ENCODE measurements at places on chromosomes 5 and 9.

DNA sequence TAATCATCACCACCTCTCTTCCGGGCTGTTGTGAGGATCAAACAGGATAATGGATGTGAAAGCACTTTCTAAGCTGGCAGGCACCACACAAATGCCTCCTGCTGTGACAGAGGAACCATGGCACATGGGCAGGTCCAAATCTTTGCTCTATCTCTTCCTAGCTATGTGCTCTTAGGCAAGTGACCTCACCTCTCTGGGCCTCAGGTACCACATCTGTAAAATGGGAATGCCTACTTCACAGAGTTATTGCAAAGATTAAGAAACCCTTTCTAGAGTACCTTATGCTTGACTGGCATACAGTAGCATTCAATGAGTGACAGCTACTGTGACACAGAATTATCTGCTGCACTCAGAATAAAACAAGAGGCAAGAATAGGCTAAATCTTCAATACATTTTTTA is 51.6 kb downstream of the CDK5RAP2 start:
- no peak for DNase-seq

- no peak for DNase-seq
These were observed 26.9 kb downstream of the GOLM1 start for GRCh38 chr9:86072394-86072877.

- no peak for DNase-seq
These were observed 79.0 kb downstream of the GTF3C4 start for GRCh38 chr9:132749306-132749705.

GRCh38 chr9:97313746-97314145 is 6.3 kb downstream of the CCDC180 start:
- no peak for DNase-seq

DNA sequence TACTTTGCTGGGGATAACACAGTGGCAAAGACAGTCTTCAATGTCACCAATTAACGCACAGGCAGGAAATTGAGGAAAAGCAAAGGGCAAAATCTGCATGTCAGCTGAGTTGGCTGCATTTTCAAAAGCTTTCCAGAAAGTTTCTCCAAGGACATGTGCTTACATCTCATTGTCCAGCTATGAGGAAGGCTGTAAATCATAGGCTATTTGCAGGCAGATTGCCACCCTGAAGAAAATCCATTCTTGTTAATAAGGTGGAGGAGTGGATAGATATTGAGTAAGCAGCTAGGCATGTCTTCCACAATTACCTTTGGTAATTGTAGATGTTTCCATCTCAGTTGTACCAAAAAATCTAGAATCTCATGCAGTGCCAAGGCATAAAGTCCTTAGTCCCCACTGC is 278.0 kb upstream of the NUDT12 start:
- no peak for DNase-seq

DNA sequence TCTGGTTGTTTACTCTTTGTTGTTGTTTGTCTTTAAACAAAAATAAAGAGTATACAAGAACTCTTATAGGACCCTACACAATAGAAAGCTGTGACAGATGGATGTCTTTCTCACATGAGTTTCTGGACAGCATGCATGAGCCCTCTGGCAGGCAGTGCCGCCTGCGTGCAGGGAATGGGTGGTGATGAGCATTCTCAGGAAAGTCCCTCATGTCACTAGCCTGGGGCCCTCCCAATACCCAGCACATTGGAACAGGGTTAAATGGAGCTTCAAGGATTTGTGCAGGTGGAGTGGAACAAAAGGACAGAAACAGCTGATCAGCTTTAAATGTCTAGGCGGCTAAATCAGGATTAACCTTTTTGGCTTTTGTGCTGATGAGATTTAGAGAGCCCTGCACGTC is 181.0 kb upstream of the CD180 start:
- no peak for DNase-seq

DNA sequence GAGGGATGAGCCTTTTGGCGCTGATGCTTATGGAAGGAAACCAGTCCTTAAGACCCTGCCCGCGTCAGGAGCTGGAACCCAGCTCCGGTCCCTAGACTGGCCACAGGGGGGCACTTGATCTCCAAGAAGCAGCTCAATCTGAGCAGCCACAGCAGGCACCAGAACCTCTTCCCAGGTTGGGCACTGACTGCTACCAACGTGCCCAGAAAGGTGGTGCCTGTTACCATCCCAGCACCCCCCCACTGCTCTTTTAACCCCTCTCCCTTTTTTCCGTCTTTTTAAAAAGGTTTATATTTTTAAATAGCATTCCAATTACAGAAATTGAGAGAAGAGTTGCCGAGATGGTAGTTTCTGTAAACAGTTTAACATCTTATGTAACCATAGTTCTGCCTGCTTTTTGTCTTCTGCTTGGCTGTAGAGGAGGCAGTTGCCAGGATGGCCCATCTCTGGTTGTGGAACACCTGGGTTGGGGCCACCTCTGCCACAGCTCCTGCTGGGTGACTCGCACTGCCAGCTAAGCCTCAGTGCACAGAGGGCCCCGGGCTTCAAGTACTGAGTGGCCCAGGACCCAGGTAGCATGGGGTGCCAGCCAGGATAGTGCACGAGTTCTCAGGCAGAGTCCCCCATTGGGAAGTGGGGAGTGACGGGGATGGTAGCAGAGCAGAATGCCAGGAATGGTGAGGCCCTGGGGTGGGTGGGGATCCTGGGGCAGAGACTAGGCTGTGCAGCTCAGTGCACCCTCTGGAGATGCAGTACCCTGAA is 62.8 kb downstream of the PFDN1 start:
- no peak for DNase-seq

GRCh38 chr5:8396756-8397155 is 527.8 kb downstream of the MTRR start:
- DNase-seq = no peak

DNA sequence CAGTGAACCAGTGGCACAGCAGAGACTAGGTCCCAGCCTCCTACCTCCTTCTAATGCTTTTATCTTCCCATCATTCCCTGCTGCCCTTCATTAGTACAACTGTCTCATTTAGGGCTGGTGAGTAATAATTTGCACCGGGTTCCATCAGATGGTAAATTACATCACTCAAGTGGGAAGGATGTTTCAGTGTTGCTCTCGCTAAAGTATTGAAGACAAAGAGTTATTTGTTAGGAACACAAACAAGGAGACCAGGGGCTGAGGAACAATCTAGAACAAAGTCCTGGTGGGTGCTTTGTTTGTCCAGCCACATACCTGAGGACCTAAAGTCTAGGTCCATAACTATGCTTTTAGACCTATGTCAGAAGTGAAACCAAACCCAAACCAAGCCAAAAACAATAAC is 52.4 kb downstream of the SEC61B start:
- DNase-seq = no peak

GRCh38 chr5:16550316-16550952 is 66.4 kb downstream of the RETREG1 start:
- no peak for DNase-seq

DNA sequence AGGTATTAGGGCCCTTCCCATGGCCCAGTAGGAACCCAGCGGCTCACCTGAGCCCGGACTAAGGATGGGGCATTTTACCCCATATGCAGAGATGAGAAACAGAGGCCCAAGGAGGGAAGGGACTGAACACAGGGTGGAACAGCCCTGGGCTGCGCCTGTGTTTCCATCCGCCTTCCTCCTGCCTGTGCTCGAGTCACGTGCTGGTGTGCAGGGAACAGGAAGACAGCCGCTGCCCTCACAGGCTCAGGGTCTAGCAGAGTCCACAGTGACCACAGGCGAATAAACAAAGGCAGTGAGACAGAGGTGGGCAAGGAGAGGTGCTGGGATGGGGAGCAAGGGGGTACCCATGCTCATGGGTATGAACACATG is 129.4 kb downstream of the C9orf50 start:
- DNase-seq = no peak

- no peak for DNase-seq
These were observed 7.6 kb downstream of the GFI1B start for GRCh38 chr9:132986114-132986513.

GRCh38 chr9:20479419-20480155 is 142.7 kb downstream of the MLLT3 start:
- no peak for DNase-seq

DNA sequence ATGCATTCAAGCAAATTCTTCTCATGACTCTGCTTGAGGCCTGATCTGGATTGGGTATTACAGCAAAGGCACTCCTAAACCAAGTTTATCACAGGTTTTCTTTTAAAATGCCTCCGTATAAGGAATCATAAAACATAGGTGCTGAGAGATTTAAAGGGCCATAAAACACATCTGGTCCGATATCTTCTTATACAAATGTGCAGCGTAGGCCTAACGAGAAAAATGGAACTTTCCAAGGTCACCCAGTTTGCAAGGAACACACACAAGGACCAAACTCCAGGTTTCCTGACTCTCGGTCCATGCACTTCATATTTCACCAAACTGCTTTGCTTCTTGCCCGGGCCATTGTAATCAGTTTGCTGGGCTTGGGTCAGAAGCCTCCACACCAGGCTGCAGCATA is 22.1 kb downstream of the SH3RF2 start:
- no peak for DNase-seq

- no peak for DNase-seq
These were observed 422.7 kb downstream of the DMAC1 start for GRCh38 chr9:7376833-7377232.

DNA sequence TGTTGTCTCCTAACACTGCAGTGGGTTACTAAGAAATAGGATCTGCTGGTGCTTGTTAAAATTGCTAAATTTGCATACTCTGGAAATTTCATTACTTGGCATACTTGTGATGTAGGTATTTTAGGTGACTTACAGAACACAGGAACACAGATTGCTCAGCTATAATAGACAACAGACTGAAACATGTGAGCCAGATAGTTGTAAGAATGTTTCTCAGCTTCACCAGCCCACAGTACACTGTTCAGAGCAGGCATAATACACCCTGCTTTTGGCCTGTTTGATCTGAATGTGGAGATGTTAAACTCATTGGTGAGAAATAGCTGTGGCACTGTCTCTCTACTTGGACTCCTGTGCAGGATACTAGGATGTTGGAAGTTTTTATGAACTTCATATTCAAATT is 275.7 kb downstream of the CSNK1G3 start:
- DNase-seq = peak; percentile 67

All from NCI-H1048 (cell line).